GM12878 (cell line): ENCODE measurements at places on chromosomes 11 and 22. TPM values are rescaled to one million over a fixed set of nuclear protein-coding genes. Genes with fewer than 3 reads are reported as not detected.

Gene OR2AG2
- total RNA-seq = not detected in 2 replicates

Gene APOC3
- total RNA-seq = 1.2 and 1.9 TPM in 2 replicates

Gene OR51B2
- total RNA-seq = not detected in 2 replicates

Gene APBB1
- total RNA-seq = 8.7 and 11.0 TPM in 2 replicates

Gene SERPING1
- 1.3 and 1.4 TPM in 2 replicates for total RNA-seq

Gene CRACR2B
- 29.6 and 32.6 TPM in 2 replicates for total RNA-seq

Gene B4GALNT4
- 0.29 and 0.74 TPM in 2 replicates for total RNA-seq

Gene PRR33
- not detected in 2 replicates for total RNA-seq

Gene NARS2
- total RNA-seq = 23.0 and 23.3 TPM in 2 replicates

Gene APLNR
- total RNA-seq = not detected in 2 replicates

Gene MFNG
- total RNA-seq = 95.5 and 99.1 TPM in 2 replicates

Gene PATE4
- not detected in 2 replicates for total RNA-seq
